Thoracic aorta (tissue), 2 donors: ENCODE measurements at places on chromosomes 6 and 20. TPM values are rescaled to one million over a fixed set of nuclear protein-coding genes. Genes with fewer than 3 reads are reported as not detected.

DNA sequence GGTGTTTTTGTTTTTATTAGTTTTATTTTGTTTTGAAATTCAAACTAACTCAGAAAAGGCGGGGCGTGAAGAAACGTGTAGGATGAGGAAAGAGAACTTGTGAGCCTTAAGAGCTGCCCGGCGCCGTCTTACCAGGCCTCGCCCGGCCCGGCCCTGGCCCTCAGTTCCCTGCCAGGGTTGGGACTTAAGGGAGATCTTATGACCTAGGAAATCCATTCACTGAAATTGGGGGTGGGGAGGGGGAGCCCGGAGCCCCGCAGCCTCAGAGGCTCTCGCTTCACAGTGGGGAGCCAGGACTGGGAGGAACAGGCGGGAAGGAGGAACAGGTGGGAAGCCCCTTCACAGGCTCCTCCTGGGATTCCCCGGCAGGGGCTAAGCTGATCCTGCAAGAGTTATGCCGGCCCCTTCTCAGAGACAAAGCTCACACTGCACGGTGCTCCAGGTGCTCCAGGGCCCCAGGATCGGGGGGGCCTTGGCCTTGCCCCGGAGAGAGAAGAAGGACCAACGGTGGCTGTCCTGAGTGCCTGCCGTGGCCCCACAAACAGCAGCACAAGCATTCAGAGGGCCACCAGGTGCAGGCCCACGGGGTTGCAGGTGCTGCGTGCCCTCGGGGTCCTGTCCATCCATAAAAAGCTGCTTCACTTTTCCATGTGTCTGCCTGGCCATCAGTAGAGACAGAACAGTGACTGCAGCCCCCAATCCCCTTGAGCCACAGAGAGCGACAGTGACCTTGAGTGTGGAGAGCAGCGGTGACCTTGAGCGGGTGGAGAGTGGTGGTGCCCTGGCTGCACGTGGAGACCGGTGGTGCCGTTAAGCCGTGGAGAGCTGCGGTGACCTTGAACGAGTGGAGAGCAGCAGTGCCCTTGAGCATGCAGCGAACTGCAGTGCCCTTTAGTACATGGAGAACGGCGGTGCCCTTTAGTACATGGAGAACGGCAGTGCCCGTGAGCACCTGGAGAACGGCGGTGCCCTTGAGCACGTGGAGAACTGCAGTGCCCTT, 152.7 kb downstream of the DLL1 start:
- no peak for DNase-seq

GRCh38 chr20:61480158-61480825, 228.2 kb downstream of the CDH4 start:
- DNase-seq = no peak

- DNase-seq = no peak
These were observed 56.8 kb downstream of the EIF2S2 start for GRCh38 chr20:34055290-34055689.

The TSHZ2 gene
- total RNA-seq = 32.6 TPM

- DNase-seq = no peak
These were observed at the start of gene WFDC13 for GRCh38 chr20:45701873-45702272. TSS of gene WFDC13 (plus strand) at chr20:45702038. CDS start at chr20:45702124, 86 bp downstream.

DNA sequence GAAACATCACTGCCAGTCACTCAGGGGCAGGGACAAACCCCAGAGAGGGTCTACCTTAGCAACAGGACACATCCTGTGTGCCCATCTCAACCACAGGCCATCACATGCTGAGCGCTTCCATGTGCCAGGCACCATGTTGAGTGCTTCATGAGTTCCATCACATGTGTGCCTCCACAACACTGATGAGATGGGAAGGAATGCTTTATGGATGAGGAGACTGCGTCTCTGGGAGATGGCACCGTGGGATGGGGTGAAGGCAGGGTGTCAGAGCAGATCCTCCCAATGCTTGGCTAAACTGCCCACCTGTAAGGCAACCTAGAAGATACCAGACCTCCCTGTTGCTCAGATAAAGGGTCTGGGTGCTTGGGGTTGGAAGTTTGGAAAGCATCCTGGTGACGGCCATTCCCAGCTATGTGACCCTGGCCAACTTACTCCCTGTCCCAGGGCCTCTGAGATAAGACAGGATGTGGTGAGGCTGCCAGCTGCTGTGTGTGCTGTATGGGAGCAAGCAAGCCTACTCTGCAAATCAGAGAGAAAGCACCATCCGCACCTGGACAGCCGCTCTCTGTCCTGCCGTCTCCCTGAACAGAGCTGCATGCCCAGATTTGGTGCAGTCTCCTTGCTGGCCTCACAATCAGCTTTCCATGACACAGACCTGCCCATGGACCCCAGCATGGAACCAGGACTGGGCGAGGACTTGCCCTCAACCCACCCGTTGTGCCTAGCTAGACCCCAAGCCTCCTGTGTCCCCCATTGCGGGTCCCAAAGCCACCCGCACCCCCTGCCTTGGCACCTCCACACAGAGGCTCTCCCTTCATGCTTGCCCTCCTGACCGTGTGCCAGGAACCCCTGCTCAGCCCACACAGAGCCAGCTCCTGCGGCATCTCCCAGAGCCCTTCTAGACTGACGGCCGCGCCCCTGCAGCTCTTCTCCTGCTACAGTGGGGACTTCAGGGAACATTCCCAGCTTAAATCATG, 143.7 kb downstream of the SYNDIG1 start:
- DNase-seq = no peak

- no peak for DNase-seq
These were observed 76.8 kb downstream of the HIVEP2 start for GRCh38 chr6:142867988-142868812.

GRCh38 chr6:127288705-127289104, 22.0 kb downstream of the RNF146 start:
- DNase-seq = no peak
